HCT116 (cell line): ENCODE measurements at places on chromosomes 7 and 10. TPM values are rescaled to one million over a fixed set of nuclear protein-coding genes. Genes with fewer than 3 reads are reported as not detected.

GRCh38 chr7:108382932-108383331 lies 73.3 kb downstream of the NRCAM start:
- H3K27me3 ChIP-seq = no peaks in the 10 kb centered on the region; the same call in 1 of the 2 replicates
- DNase-seq = no peak

GRCh38 chr7:44261240-44261639 lies 60.5 kb downstream of the YKT6 start:
- no peak overlapping the region for H3K27ac ChIP-seq
- H3K4me3 ChIP-seq = no peak overlapping the region
- peaks cover 5% of the 10 kb centered on the region; the same call in 1 of the 2 replicates for H3K27me3 ChIP-seq
- DNase-seq = no peak

GRCh38 chr7:100127866-100128636 lies 1.3 kb downstream of the MBLAC1 start:
- no peak for DNase-seq
- peaks cover 37% of the 10 kb centered on the region for H3K4me1 ChIP-seq
- no peaks in the 10 kb centered on the region for H3K27me3 ChIP-seq
- peak overlapping the region; percentile 98; the same call in 1 of the 2 replicates for H3K27ac ChIP-seq

GRCh38 chr7:43085992-43086391 lies 26.5 kb upstream of the HECW1 start:
- DNase-seq = no peak
- H3K4me1 ChIP-seq = no peaks in the 10 kb centered on the region
- no peaks in the 10 kb centered on the region for H3K27me3 ChIP-seq
- H3K36me3 ChIP-seq = no peaks in the 10 kb centered on the region
- H3K27ac ChIP-seq = no peak overlapping the region

- no peak overlapping the region for H3K27ac ChIP-seq
- H3K4me3 ChIP-seq = no peak overlapping the region
- DNase-seq = no peak
- peaks cover 6% of the 10 kb centered on the region for H3K4me1 ChIP-seq
- H3K36me3 ChIP-seq = no peaks in the 10 kb centered on the region
These were observed 5.3 kb downstream of the MCMBP start for GRCh38 chr10:119867317-119867716.

GRCh38 chr10:76769582-76769981 lies 868.0 kb downstream of the KCNMA1 start:
- H3K27me3 ChIP-seq = no peaks in the 10 kb centered on the region
- no peak overlapping the region for H3K4me3 ChIP-seq
- DNase-seq = no peak

DNA sequence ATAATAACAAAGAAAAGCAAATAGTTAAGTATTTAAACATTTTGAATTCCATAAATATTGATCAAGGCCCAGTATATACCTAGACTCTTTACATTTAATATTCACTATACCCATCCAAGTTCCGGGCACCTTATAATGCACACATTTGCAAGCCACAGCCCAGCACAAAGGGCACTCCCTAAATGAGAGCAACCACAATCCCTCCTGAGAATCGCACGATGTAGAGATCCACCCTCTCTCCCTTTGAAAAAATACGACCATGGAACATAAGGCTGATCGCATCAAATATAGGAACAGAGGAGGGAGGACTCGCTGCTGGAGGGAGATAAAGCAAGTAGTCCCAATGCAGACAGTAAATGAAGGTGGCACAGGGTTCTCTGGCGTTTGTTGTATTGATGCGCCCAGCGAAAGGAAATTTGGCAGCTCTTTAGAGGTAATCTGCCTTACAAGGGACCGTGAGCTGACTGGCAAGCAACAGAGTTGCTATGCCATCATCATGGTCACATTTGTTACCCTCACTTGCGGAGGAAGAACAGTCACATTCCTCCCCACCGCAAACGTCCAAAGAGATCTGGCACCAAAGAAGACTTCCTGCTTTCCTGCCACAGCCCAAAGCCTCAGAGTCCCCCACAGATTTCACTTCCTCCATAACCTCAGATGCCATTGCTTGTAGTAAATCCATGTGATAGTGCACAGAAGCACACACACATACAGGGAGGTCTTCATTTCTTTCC lies 16.1 kb upstream of the TAS2R40 start:
- no peak for DNase-seq
- H3K27me3 ChIP-seq = no peaks in the 10 kb centered on the region
- H3K27ac ChIP-seq = no peak overlapping the region
- H3K4me1 ChIP-seq = no peaks in the 10 kb centered on the region
- H3K4me3 ChIP-seq = no peak overlapping the region

DNA sequence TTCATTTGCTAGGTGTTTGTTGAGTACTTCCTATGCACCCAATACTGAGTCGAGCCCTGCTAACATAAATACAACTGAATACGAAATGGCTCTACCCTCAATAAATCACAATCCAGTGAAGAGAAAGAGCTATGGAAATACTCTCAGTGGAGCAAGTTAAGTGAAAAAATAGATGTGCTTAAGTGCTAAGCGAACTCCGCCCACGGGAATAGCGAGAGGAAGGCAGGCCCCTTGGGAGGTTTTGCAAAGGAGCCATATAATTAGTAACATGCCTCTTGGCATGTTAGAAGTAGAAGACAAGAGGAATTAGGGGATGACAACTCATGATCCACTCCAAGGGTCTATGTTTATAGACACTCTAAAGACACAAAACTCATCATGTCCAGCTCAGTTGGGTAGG lies 42.8 kb upstream of the TSPAN33 start:
- H3K27ac ChIP-seq = no peak overlapping the region
- H3K4me1 ChIP-seq = no peaks in the 10 kb centered on the region
- no peaks in the 10 kb centered on the region for H3K27me3 ChIP-seq
- no peaks in the 10 kb centered on the region for H3K36me3 ChIP-seq
- H3K4me3 ChIP-seq = no peak overlapping the region
- no peak for DNase-seq

DNA sequence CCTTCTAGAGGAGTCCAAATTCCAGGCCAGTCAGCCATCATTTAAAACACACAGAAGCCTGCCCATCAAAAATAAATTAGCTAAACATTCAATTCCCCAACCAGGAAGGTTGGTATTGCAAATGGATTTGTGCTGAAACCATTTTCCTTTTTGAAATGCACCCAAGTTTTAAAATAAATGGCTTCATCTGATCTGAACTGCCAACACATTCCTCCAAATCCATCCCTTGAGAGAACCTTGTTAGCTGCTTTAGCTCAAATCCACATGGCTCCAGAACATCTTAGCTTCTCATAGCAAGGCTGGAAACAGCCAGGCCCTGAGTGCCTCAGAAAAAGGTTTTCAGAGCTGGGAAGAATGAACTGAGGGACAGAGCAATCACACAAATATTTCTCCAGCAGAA lies 306.3 kb downstream of the FZD1 start:
- no peaks in the 10 kb centered on the region for H3K4me1 ChIP-seq
- no peak for DNase-seq
- no peak overlapping the region for H3K4me3 ChIP-seq
- no peak overlapping the region for H3K27ac ChIP-seq

DNA sequence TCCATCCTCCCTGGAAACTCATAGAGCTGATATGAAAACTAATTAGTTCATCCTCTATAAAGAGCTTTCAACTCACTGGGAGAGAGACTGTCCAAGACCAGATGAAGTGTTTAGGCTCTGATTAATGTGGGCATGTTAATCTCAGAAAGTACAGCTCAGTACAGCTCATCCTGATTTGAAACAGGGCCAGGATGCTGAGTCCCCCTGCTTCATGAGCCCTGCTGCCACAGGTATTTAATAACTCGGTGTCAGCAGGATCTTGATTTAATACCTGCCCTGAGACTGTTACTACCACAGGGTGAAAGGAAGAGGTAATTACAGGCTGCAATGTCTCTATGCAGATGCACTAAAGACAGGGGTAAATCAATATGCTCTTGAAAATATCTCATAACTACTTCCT lies 10.8 kb downstream of the LMOD2 start:
- no peak overlapping the region for H3K27ac ChIP-seq
- H3K4me3 ChIP-seq = no peak overlapping the region
- H3K27me3 ChIP-seq = no peaks in the 10 kb centered on the region
- H3K36me3 ChIP-seq = no peaks in the 10 kb centered on the region
- no peak for DNase-seq

The NPFFR1 gene
- total RNA-seq = 0.02 TPM

The ADAM12 gene
- total RNA-seq = not detected

The HMX2 gene
- total RNA-seq = not detected

The LRRN3 gene
- total RNA-seq = 0.07 TPM
